Stromal cell of bone marrow (primary cell): ENCODE measurements at places on chromosomes 2 and 18.
A peak's percentile ranks its signal among the peaks of the same experiment; 100 is the strongest.

GRCh38 chr2:26696351-26696816 is 3.9 kb downstream of the KCNK3 start:
- DNase-seq = peak; percentile 92

DNA sequence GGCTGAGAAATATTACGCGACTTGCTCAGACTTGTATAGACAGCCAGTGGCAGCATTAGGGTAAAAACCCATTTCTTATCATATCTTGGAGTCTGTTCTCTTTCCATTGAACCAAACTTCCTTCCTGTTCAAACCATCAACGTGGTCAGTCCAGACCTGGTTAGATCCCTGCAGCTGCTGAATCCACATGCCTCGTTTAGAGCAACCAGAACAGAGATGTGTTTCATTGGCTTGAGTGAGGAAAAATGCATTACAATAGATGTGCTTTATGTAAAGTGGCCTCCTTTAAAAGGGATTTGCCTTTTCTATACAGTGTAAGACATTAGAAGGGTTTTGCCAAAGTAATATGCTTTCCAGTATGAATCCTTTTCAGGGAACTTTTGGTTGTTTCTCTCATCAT is 232.4 kb downstream of the MEIS1 start:
- DNase-seq = no peak

- no peak for DNase-seq
Observed at GRCh38 chr2:12257476-12257875, 459.3 kb upstream of the TRIB2 start.

DNA sequence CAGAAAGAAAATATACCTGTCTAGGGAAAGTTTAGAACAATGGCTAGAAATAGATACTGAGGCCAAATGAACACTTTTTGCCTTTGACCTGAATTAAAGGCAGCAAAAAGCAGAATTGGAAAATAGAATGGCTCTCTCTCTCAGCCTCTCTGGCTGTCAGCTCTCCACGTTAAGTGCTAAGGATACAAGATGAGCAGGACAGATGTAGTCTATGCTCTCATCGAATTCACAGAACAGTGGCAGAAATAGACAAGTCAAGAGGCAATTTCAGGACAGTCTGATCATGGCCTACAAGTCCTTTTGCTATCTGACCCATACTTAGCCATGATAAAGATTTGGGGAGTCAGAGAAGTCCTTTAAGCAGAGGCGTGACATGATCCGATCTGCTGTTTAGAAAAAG is 120.2 kb upstream of the CREB1 start:
- DNase-seq = no peak

DNA sequence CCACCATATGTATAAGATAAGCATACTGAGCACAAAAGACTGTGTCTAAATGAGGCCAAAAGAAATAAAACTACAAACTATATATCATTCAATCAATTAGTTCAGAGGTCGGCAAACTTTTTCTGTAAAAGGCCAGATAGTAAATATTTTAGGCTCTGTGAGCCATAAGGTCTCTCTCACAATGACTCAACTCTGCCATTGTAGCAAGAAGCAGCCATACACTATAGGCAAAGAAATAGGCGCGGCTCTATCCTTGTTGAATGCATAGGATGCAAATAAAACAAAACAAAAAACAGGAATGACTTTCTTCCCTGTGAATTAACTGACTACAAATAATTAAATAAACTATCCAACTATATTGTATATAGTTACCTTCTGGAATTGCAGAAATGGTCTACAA is 8.6 kb upstream of the CCDC88A start:
- no peak for DNase-seq

- DNase-seq = no peak
Observed at GRCh38 chr2:207697411-207697810, 14.0 kb upstream of the CCNYL1 start.

DNA sequence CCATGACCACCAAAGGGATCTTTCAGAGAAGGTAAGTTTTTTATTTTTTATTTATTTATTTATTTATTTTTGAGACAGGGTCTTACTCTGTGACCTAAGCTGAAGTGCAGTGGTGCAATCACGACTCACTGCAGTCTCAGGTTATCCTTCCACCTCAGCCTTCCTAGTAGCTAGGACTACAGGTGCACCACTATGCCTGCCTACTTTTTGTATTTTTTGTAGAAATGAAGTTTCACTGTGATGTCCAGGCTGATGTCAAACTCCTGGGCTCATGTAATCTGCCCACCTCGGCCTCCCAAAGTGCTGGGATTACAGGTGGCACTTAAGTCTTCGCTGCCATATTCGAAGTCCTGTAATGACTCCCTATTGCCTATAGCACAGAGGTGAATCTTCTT is 342.5 kb downstream of the CYRIA start:
- no peak for DNase-seq

GRCh38 chr2:99403524-99403923 is 66.3 kb downstream of the EIF5B start:
- DNase-seq = no peak

DNA sequence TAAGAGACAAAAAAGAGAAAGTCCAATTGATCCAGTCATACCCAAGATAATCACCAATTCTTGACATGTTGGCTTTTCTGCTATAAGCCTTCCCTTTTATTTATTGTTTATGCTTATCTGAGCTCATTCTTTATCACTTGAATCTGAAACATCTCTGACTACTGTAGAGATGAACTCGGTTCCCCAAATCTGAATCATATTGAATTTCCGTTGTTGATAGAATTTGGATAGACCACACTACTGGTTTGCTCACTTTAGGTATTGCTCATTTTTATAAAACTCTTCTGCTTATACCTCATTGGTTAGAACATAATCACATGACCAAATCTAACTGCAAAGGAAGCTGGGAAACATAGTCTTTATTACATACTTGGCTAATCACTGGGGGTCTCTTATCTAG is 236.9 kb downstream of the TRIB2 start:
- no peak for DNase-seq

DNA sequence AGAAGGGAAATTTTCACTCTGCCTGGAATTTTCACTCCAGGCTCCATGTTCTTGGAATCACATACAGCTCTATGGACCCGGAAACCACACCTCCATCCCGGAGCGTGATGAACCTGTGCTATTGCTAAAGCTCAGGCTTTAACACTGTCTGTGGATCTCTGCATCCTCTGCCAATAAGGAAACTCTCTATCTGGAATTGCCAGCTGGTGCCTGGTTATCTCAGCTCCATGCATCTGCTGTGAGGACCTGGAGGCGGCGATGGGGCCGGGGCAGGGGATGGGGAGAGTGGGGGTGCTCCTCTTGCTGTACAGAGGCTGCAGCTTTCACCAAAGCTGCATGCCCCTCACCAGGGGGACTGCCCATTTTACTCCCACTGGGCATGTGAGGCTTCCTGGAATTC is 754.0 kb upstream of the SOX11 start:
- DNase-seq = no peak

GRCh38 chr18:36572135-36572856 is 256.5 kb downstream of the TPGS2 start:
- DNase-seq = peak; percentile 40

DNA sequence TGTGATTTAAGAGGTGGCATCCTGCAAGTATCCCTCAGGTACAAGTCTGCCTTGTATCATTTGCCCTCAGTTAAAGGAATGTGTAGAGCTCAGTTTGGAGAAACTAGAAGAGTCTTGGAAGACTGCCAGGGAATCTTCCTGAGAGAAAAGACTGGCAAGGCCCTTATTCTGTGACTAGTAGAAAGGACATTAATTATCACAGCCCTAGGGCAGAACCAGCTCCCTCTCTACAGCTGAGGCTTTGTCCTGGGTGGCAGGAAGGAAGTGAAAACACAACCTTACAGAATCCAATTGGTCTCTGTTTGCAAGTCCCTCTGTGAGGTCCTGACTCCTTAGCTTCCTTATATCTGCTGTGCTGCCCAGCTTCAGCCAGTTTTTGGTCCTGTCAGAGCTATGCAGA is 385.9 kb upstream of the CYRIA start:
- DNase-seq = no peak

DNA sequence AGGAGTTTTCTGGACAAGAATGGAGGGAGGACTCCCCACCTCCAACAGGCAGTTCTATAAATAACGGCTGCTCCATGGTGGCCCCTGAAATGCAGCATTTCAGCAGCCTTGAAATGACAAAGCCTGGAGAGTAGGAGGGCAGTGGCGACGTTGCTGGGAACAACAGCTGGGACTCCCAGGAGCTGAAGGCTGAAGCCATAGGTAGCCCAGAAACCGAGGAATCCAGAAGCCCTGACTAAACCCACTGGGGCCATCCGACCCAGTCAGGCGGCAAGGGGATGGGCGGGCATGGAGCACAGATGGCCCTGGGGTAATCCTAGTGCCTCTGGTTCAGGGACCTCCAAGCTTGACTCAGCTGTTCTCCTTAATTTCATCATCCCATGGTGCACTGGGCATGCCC is 9.0 kb downstream of the PRKAG3 start:
- DNase-seq = no peak

- no peak for DNase-seq
Observed at GRCh38 chr2:236781933-236782816, 212.6 kb downstream of the ACKR3 start.

GRCh38 chr18:8229787-8230186 is 379.4 kb upstream of the RAB12 start:
- DNase-seq = no peak

- no peak for DNase-seq
Observed at GRCh38 chr2:191565647-191566198, 112.2 kb upstream of the NABP1 start.

DNA sequence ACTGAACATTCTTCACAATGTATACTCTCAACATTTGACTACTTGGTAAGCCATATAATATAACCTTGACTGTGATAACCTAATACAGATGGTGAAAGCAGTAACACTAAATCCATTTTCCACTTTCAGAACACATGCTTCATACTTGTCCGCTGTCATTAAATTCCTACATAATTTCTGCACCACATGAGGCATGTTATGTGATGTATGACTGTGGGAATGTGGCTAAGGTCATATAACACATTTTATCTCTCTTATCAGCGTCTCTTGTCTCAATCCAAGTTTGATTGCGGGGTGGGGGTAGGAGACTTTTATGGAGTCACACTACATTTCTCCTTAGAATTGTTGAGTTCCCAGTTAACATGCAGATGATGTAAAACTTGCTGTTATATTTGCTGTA is 110.9 kb downstream of the MTCL1 start:
- DNase-seq = no peak

- DNase-seq = no peak
Observed at GRCh38 chr2:120246546-120247300, 5.9 kb upstream of the RALB start.

GRCh38 chr18:78245451-78245850 is 734.2 kb upstream of the SALL3 start:
- no peak for DNase-seq

DNA sequence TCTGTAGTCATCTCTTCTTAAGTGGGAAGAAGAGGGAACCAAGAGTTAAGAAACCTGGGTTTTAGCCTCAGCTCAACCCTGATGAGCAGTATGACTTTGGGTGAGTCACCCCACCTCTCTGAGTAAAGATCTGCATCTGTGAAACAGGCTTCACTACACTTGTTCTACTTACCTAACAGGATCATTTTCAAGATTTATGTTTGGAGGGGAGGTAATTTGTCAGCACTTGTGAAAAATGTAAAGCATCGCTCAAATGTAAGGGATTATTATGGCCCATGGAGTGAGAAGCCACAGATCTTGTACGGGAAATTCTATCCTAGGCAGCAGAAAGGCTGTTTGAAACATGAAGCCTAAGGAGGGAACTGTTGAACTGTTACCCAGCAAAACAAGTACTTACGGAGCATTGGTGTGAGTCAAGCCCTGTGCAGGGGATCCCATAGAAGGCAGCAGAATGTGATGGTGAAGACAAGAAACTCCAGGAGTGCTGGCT is 160.6 kb downstream of the PRKCE start:
- peak; percentile 24 for DNase-seq

GRCh38 chr2:206984206-206984605 is 44.9 kb downstream of the CPO start:
- no peak for DNase-seq

DNA sequence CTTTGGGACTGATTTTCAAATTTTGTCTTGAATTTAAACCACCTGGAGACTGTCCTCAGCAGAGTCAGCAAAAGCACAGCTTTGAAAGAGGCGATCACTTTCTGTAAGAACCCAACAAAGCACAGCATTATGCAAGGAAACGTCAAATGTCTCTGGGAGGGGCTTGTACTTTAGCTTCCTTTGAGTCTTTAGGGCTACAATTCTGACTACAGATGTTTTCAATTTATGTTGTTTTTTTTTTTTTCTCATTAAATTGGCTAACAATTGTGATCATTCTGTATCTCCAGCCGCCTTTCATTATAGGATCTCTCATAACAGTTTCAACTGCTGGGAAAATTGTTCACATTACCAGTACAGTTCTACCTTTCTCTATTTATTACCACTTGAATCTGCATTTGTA is 48.3 kb downstream of the COL3A1 start:
- peak; percentile 64 for DNase-seq

DNA sequence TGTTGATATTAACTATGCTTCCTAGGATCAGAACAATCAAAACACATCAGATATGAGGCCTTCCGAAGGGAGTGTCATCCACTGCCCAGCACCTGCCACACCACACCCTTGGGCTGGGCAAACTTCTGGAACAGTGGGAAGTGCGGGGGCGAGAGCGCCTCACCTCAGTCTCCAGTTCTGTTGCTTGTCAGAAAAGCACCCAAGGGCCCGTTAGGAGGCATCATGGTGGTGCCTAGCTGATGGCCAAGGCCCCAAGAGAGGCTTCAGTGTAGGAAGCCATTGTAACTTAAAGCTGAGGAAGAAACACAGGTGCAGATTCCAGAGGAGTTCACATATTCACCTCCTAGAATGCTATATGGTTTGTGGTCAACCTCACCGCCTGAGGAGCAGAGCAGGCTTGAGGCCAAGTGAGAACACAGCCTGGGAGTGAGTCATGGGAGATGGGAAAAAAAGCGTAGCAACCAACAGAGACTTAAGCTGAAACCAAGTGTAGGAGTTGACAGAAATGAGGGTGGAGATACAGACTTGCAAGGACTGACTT is 85.1 kb upstream of the ATL2 start:
- peak; percentile 86 for DNase-seq

GRCh38 chr2:134277223-134277622 is 23.4 kb downstream of the MGAT5 start:
- no peak for DNase-seq

GRCh38 chr2:111046670-111047069 is 74.0 kb upstream of the BCL2L11 start:
- DNase-seq = no peak

DNA sequence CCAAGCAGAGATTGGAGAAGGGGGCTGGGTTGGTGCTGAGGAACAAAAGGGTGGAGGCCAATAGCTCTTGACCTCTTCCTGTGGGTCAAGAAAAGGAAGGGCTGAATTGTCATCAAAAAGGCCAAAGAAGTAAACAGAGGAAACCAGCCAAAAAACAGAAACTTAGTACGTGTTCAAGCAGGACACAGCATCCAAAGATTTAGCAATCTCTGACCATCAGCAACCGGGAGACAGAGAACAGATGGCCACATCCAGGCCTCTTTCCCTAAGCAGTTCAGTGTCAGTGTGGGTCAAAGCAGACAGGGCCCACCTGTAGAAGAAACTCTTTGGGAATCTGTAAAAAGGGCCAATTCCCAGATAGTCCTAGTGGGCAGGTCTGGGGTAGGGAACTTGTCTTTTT is 2.9 kb downstream of the DNPEP start:
- no peak for DNase-seq
